ENCODE measurements at places on chromosomes 3 and 15.

- no peak for DNase-seq
These were observed 13.4 kb downstream of the CIDEC start for GRCh38 chr3:9866639-9867038.

- DNase-seq, result no peak
These were observed 24.6 kb upstream of the RSL24D1 start for GRCh38 chr15:55221090-55222011.

GRCh38 chr3:155252535-155252934, 40.9 kb downstream of the STRIT1 start:
- DNase-seq, result no peak

- DNase-seq, result no peak
These were observed 97.1 kb downstream of the MEX3B start for GRCh38 chr15:81948751-81949150.

DNA sequence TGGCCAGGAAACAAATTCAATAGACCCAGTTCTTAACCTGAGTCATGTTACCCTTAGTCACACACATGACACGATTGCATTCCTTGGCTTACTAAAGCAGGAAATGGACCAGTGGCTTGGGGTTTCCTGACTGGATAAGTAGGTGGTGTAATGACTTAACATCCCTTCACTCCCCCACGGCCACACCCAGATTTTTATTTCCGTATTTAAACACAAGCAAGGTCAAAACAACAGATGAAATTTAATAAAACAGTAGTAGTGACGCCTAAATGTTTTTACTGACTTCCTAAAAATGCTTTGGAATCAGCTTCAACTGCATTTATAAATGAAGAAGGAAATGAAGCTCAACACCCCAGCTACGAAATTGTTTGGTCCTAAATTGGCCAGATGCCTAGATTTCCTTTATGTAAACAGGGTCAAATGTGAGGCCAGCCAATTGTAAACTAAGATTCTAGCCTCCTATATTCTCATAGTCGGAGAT, 324.3 kb downstream of the CHST2 start:
- DNase-seq, result no peak

DNA sequence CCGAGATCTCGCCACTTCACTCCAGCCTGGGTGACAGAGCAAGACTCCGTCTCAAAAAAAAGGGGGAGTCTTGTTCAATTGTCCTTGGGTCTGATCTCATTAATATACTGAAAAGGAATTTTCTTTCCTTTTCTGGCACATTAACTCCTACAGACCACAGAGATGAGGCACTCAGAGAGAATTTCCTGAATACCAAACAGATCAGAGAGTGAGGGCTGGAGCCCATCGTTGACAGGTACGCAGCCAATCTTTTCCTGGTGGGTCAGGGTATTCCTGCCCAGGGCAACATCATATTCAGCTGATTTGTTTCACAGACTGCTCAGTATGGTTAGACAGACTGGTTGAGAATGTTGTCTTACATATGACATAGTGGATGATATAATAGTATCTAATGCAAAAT, 82.8 kb upstream of the TNFSF10 start:
- no peak for DNase-seq

- no peak for DNase-seq
These were observed 51.9 kb downstream of the EPHB1 start for GRCh38 chr3:134846911-134847317.

- no peak for DNase-seq
These were observed 32.3 kb downstream of the PAQR9 start for GRCh38 chr3:142931222-142931621.

All from activated T-helper 1 cell treated with Interleukin-2 at 50 U/mL for 16 hours (primary cell).